ENCODE measurements at places on chromosomes 7 and 10.

DNA sequence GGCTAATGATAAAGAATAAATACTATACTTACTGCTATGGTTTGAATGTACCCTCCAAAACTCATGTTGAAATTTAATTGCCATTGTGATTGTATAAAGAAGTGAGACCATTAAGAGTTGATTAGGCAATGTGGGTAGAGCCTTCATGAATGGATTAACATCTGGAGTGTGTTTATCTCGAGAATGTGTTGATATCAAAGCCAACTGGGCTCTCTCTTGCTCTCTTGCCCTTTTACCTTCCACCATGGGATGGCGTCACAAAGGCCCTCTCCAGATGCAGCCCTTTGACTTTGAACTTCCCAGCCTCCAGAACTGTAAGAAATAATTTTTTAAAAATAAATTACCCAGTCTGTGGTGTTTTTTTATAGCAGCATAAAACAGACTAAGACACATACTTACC lies 50.1 kb upstream of the GHITM start:
- no peak for DNase-seq

GRCh38 chr7:140778975-140779374 lies 82.5 kb downstream of the NDUFB2 start:
- no peak for DNase-seq

- DNase-seq = no peak
Observed at GRCh38 chr7:143460271-143460979, 17.2 kb downstream of the TAS2R60 start.

DNA sequence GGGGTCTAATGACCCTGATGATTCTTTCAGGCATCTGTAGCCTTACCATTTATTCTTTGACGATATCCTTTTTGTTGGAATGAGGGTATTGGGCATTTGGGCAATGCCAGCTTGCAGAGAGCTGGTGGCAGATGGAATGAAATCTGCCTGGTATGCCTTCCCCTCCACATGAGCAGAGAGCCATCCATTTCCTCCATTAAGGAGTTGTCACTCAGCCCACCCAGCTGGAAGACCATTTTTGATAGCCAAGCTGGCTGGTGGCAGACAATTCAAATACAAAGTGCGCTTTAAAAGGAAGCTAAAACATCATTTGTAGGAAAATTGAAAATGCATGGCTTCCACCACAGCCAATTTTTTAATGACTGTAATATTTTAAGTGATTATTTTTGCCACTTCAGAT lies 240.1 kb upstream of the SLC26A5 start:
- DNase-seq = no peak

- DNase-seq = no peak
Observed at GRCh38 chr7:2729893-2730716, 42.1 kb downstream of the AMZ1 start.
